ELF-1 (cell line): ENCODE measurements at places on chromosomes 13 and 19.

GRCh38 chr13:42215578-42216421, 56.2 kb upstream of the AKAP11 start:
- peak; percentile 25 for DNase-seq

GRCh38 chr13:104327211-104327610, 1261.0 kb upstream of the SLC10A2 start:
- DNase-seq, result no peak

GRCh38 chr13:51674276-51674675, 90.0 kb downstream of the WDFY2 start:
- DNase-seq, result peak; percentile 89

DNA sequence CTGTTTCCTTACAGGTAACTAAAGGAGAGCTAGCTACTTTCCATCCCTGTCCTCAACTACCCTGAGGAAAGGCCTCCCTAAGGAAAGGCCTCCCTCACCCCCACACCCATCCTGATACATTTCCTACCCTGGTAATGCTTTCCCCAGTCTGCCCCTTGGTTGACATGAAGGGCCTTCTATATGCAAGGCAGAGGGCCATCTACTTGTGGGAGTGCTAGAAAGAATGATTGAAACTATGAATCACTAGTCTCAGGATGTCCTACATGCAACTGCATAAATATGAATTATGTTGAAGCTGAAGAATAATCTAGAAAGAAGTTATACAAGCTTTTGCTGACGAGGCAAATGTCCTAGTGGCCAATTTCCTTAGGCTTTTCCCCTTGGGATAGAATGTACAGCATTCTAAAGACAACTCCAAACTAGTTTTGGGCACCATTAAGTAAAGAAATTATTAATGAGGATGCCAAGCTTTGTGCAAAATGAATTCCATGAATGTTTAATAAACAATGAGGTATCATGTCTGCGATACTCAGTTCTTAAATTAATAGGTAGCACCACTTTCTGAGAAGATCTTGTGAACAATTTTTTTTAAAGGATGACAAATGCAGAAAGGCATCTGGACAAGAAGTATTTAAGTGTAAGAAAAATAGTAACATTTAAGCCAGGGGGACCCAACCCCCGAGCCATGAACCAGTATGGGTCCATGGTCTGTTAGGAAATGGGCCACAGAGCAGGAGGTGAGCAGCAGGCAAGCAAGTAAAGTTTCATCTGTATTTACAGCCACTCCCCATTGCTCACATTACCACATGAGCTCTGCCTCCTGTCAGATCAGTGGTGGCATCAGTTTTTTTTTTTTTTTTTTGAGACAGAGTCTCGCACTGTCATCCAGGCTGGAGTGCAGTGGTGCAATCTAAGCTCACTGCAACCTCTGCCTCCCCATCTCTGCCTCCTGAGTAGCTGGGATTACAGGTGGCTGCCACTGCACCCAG, 223.0 kb downstream of the LHFPL6 start:
- no peak for DNase-seq

- no peak for DNase-seq
Measured at GRCh38 chr13:77930430-77930829, 11.8 kb upstream of the EDNRB start.

GRCh38 chr13:29543230-29544215, 52.0 kb downstream of the SLC7A1 start:
- peak; percentile 48 for DNase-seq

DNA sequence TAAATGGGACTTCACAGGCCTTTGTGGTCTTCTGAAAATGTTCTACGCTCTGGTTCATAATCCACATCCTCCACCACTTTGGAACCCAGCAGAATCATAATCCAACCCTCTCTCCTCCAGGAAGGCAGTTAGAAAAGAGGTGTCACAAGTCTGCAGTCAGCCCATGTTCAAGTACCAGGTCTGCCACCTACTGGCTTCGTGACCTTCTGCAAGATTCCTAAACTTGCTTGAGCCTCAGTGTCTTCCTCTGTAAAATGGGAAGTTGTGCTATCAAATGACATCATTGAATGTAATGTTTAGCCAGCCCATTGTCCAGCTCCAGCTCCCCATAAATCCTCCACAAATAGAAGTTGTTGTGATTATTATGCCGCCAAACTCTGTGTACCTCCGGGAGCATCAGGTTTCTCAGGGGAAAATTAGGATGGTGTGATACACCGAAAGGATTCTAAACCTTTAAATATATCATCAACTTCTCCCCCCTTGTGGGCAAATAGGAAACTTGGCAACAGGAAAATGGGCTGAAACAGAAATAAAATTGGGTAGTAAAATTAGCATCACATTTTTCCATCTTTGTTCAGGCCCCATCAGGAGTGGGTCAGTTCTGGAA, 109.7 kb downstream of the NUFIP1 start:
- peak; percentile 28 for DNase-seq

DNA sequence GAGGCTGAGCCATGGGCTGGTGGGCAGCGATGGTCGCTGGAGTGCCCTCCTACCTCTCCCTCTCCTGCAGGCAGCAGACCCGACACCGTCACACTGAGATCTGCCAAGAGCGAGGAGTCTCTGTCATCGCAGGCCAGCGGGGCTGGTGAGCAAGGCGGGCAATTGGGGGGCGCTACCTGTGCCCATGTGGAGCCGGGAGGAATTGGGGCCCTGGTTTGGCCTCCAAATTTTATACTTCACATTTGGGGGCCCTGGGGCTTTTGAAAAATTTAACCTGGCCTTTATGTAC, 9.9 kb downstream of the ARHGAP33 start:
- DNase-seq, result no peak
